ENCODE measurements at places on chromosomes 5 and 9.

- no peak for DNase-seq
Measured at GRCh38 chr5:56050551-56051255, 55.9 kb upstream of the IL6ST start.

DNA sequence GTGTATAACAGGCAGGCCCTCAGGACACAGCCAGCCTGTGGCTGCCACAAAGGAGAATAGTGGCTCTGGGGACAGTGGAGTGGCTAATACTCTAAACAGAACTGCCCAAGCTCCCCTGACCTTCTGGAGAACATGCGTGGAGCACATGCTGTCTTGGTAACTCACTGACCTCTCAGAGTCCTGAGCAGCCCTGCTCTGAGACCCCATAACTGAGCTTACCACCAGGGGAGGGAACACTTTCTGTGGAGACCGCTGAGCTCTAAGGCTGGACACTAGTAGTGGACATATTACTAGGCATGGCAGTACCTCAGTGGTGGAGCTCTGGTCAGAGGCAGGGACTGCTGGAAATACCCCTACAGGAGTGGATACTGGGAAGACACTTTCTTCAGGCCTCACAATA lies 60.2 kb upstream of the SPTLC1 start:
- no peak for DNase-seq

DNA sequence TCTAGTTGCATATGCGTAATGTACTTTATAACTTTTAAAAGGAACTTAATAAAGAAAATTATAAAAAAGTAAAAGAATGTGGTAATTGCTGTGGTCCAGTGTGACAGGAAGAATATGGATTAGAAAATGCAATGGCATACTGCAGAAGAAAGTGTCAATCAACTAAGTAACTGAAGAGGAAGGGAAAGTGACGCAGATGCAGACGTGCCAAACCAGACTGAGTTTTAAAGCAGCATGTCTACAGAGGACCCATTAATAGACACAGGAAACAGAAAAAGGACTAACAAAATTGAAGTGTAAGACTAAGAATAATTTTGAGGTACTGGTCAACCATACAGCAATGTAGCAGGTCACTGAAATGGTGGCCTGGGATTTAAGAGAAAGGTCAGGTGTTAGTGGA lies 73.3 kb downstream of the DPYSL3 start:
- DNase-seq, result no peak

DNA sequence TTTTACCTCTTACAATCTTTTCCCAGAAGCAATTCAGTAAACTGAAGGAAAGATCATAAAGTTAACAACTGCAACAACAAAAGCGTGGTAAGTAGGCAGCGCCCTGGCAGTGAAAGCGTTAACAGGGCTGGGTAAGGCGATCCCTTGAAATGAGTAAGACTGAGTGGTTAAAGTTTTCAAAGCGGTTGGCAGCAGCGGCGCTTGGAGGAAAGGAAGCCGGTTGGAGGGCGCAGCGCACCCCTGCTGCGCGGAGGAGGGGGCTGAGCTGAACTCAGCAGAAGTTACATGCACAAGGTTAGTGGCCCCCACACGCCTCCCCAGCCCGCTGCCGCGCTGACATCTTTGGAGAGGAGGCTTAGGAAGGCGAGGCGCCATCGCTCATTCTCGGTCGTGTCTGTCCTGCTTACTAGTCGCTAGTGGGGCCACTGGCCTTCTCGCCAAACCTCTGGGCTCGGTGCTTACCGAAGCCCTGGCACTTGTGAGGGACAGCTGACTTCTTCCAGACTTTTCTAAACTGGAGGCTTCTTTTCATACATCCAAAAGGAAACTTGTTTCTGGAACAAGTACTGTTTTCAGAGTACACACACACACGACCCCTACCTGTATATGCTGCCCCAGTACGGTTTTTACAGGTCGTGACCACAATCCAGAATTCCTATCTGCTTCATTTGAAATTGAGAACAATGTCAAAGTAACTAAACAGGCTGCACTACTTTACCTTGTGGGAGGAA lies at the start of gene SH3RF2:
TSS of gene SH3RF2 (plus strand) at position 178 of the 731 bp plus-strand sequence. CDS start 1,351 bp downstream, outside the sequence.
- DNase-seq, result no peak

- DNase-seq, result peak; percentile 22
Measured at GRCh38 chr5:126339215-126339805, 83.9 kb upstream of the GRAMD2B start.

- no peak for DNase-seq
Measured at GRCh38 chr5:63963080-63963735, 963 bp upstream of the HTR1A start.

GRCh38 chr5:91706785-91707520 lies 323.8 kb upstream of the ARRDC3 start:
- no peak for DNase-seq

DNA sequence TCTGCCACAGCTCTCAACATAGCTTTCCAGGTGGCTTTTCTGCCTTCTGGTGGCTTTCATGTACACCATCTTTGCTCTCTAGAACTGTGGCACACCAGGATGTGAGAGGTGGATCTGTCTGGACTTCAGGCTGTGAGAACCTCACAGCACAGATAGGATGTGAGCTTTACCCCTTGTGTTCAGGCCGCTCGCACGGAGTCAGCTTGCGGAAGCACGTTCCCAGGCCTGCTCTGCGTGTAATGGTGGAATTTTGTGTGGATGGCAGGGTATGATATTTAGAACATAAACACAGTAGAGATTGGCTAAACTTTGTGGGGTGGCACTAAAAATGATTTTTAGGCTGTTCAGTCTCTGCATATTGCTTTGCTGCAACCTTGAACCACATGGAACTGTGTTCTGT lies 250.5 kb downstream of the FANCC start:
- DNase-seq, result no peak

GRCh38 chr5:103364074-103364473 lies 105.5 kb downstream of the MACIR start:
- DNase-seq, result no peak

GRCh38 chr9:113393281-113393680 lies 7.8 kb downstream of the ALAD start:
- DNase-seq, result no peak

DNA sequence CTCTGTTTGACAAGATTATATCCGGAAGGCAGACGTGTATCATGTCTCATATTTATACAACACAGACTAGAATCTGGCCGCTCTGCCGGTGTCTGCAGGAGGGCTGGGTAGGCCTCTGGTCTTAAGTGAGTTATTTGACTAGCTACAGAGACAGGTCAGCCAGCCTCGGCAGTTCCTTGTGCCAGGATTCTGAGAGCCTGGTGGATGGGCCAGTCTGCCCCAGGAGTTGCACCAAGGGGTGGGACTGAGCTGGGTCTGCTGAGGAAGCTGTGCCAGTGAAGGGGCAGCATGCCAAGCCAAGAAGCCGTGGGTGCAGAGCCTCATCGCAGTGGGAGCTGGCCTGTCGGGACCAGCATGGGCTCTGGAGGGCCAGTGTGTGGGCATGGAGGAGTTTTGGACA lies 7.1 kb downstream of the SNX18 start:
- no peak for DNase-seq

- DNase-seq, result no peak
Measured at GRCh38 chr9:69215774-69216485, 41.9 kb downstream of the TJP2 start.

DNA sequence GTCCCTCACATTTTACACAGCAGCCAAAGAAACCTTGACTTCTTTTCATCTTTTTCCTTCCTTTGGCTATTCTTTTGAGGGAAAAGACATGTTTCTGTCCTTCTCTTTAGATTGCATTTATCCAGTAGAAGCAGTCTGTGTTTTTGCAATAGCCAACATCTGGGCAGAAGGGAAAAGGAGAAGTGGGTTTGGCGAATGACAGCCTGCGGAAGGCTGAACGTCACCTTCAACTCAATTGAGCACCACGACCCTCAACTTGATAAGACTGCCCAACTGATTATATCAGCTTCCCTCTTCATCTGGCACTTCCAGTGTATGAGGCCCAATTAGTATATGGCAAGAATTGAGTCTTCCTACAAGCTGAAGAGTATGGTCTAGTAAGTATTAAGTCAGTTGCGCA lies 1997.6 kb upstream of the WWC1 start:
- DNase-seq, result no peak

- no peak for DNase-seq
Measured at GRCh38 chr5:124001036-124001615, 489.1 kb downstream of the CSNK1G3 start.

- no peak for DNase-seq
Measured at GRCh38 chr5:132072528-132072927, 1.1 kb upstream of the CSF2 start.

GRCh38 chr5:92390657-92391056 lies 1007.5 kb upstream of the ARRDC3 start:
- DNase-seq, result no peak

All from activated CD4-positive, alpha-beta T cell treated with anti-CD3 and anti-CD28 coated beads, Interleukin-2, amount 50 U/mL, for 1 hour (primary cell).